ENCODE measurements at places on chromosomes 5 and 9.

DNA sequence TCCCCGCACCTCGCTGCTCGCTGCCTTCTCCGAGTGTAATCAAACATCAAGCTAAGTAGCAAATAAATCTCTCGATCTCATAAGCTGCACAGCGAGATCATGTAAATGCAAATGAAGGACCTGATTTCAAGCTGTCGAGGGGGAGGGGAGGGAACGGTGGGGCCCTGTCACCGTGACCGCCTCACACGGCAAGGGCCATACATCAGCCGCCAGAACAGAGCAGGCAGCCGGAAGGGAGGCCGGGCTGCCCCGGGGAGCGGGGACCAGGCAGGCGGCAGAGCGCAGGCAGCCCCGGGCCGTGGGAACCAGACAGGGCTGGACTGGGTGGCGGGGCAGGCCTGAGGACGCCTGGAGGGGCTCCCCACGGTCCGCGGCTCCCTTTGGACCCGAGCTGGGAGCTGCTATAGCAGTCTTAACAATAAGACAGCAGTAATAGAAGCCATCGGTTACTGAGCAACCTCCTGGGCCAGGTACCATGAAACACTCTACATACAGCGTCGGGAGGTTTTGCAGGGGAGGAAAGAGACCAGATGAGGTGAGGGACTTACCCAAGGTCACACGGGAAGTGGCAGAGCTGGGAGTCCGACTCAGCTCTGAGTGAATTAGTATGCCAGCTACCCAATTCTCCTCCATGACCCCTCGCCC lies 76.8 kb downstream of the CFAP77 start:
- DNase-seq, result no peak

- no peak for DNase-seq
Measured at GRCh38 chr9:85723215-85723614, 18.5 kb downstream of the AGTPBP1 start.

DNA sequence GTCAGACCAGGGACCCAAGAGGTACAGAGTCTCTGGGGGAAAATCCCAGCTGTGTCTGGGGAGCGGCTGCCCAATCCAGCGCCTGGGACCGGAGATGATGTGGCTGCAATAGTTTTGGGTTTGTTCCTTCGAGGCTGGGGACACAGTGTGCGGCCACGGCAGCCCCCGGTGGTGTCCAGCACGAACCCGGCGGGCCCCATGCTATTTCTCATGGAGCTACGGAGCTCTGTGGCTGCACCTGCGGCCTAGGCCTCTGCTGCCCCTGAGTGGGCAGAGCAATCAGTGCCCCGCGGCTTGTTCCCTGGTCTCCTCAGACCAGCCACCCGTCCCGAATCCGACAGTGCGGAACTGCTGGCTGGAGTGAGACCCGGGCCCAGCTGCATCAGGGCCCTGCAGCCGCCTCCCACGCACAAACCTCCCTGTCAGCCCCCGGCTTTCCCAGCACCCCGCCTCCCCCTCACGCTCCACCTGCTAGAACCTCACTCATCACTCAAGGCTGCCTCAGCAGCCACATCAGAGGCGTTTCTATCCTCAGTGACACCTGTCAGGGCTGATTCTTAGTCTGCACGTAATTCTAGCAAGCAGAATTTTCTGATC lies 29.0 kb downstream of the SARDH start:
- no peak for DNase-seq

DNA sequence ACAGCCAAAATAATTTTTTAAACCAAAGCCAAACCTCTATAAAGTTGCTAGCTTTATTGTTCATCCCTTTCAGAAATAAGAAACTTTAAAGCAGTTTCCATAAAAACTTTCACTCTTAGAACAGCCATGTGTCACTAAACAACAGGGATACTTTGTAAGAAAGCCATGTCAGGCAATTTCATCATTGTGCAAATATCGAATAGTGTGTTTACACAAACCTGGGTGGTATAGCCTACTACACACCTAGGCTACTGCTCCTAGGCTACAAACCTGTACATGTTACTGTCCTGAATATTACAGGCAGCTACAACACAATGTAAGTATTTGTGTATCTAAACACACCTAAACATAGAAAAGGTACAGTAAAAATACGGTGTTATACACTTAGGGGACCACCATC lies 59.9 kb downstream of the TLE1 start:
- DNase-seq, result no peak

DNA sequence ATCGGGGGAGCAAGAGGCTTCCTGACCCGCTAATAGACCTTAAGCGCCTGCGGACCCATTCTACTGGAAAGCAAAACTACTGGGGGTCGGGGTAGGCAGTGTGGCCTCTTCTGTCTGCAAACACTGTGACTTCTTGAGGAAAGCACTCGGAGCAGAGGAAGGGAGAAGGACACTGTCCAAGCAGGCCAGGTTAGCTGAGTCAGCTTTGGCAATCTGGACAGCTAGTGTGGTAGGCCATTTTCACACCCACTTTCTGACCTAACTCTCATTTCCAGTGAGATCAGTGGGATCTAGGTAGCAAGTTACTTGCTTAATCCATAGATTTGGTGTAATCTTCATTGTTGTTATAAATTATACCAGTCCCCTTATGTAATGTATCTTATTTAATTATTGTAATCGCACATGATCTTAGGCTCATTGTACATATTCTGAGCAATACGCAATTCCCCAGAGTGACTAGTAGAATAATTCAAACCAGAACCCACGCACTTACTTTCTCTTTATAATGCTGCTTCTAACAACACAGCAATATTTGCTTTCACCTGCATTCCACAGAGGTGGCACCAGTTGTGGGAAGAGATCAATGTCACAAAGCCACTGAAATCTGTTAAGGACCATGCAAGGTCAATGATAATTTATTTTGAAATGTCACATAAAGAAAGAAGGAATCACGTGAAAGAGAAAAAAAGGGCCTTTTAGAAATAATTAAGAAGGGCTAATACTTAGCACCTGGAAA lies 82.9 kb downstream of the NREP start:
- no peak for DNase-seq

GRCh38 chr5:81922854-81923279 lies 49.0 kb upstream of the ATG10 start:
- DNase-seq, result no peak

Data from left forelimb (tissue), 1 donor.